ENCODE measurements at places on chromosomes 2 and 18.

DNA sequence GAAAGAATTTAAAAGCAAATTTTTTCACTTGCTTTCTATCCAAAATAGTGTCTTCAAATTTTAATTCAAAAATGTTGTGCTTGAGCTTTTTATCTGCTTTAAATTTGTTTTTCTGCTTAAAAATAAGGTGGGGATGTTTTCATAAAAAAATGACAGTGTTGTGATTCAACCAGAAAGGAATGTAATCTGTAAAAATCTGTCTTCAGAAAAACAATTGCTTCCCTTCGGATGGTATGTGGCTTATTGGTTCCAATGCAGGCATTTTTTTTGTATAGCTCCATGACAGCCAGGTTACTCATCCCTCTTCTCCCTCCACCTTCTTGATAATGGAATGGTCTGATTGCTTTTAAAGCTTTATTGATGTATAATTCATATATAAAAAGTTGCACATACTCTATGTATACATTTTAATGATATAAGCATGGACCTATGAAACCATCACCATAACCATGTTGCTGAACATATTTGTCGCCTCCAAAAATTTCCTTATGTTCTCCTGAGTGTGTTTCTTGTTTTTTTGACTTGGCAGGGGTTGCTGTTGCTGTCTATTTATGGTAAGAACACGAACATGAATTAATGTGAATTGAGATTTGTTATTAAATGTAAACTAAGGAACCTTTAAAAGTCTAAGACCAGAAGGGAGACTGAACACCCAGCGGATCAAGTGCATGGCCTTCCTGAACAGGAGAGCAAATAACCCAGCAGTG, 363.7 kb upstream of the SPHKAP start:
- no peak for DNase-seq

- DNase-seq = no peak
Observed at GRCh38 chr2:6787376-6787775, 78.3 kb downstream of the CMPK2 start.

DNA sequence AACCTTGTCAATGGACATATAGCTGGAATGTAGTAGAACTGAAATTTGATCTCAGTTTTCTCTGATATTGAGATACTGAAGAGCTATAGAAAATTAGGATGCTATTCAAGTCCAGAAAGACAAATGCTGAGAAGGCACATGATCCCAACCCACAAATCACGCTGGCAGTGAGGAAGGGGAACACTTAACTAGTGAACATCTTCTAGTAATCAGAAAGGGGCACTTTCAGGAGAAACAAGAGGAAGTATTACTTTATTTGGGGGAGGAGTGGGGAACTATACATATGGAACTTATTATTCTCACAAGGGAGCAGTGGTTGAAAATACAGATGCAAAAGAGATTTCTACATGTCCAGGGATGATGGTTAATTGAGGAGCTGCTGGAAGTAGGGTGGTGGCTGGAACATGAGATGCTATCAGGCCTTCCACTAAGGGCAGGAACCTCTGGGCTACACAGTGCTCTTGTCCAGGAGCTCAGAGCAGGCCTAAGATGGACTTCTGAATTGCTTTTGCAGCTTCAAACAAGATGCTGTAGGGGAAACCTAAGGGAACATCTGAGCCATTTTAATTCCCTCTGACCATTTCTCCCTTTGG, 79.3 kb downstream of the TGFA start:
- no peak for DNase-seq

- DNase-seq = no peak
Observed at GRCh38 chr18:68962623-68963022, 164.7 kb downstream of the CCDC102B start.

GRCh38 chr18:50192995-50193795, 1.8 kb downstream of the MYO5B start:
- DNase-seq = no peak

Data from MM.1S (cell line).